D721Med (cell line): ENCODE measurements at places on chromosomes 5 and 9.
A peak's percentile ranks its signal among the peaks of the same experiment; 100 is the strongest.

DNA sequence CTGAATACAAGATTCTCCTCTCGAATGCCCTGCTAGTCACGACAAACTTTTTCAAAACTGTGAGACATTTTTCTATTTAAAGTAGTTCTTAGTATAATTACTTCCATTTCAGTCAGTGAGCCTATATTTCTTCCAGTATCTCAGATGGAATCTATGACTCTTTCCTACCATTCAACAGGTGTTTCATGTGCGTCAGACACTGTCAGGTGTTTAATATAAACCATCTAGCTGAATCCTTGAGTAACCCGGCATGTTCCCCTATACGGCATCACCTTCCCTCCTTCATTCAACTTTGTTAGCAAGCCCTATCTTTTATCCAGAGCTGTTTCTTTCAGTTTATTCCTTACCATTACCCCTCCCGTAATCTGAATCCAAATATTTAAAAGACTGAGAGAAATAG, 418.8 kb downstream of the RAB3C start:
- DNase-seq, result no peak

DNA sequence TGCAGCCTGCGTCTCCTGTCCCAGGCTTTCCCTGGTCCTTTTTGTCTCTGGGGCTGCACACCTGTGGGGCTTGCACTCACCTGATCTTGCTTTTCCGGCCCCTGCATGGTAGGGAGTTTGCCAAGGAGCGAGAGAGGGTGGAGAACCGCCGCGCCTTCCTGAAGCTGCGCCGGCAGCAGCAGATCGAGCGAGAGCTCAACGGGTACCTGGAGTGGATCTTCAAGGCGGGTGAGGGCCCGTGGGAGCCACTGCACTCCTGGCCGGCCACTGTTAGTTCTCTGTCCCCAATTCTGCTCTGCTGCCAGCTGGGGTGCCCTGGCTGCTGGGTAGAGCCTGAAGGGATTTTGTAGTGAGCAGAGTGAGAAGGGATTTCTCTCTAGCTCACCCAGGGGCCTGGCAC, 78.0 kb downstream of the CACNA1B start:
- no peak for DNase-seq

DNA sequence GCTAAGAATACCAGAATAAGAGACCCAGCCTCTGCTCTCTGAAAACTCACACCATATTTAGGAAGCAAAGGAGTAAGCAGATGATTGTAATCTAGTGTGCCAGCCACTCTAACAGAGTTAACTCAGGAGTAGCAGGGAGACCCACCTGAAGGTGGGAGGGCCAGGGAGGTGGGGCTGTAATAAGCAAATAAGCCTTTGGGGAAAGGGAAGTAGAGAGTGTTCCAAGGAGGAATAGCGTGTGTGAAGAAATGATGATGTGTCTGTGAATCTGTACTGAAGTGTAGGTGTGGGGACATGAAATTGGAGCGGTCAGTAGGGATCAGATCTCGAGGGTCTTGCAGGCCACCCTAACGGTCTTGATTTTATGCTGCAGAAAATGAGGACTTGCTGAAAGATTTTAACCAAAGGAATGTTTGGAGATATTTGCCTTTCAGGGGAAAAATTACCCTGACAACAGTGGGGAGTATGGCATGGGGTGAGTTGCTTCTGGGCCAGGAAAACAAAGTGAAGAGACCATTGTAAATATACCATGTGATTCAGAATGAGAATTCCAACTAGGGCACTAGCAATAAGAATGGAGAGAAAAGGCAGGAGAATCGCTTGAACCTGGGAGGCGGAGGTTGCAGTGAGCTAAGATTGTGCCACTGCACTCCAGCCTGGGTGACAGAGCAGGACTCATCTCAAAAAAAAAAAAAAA, 44.1 kb upstream of the FSD1L start:
- DNase-seq, result no peak

GRCh38 chr5:66653325-66653724, 57.1 kb downstream of the MAST4 start:
- DNase-seq, result no peak

- DNase-seq, result peak; percentile 61
These were observed 271.9 kb upstream of the ADAMTS16 start for GRCh38 chr5:4868140-4868735.

DNA sequence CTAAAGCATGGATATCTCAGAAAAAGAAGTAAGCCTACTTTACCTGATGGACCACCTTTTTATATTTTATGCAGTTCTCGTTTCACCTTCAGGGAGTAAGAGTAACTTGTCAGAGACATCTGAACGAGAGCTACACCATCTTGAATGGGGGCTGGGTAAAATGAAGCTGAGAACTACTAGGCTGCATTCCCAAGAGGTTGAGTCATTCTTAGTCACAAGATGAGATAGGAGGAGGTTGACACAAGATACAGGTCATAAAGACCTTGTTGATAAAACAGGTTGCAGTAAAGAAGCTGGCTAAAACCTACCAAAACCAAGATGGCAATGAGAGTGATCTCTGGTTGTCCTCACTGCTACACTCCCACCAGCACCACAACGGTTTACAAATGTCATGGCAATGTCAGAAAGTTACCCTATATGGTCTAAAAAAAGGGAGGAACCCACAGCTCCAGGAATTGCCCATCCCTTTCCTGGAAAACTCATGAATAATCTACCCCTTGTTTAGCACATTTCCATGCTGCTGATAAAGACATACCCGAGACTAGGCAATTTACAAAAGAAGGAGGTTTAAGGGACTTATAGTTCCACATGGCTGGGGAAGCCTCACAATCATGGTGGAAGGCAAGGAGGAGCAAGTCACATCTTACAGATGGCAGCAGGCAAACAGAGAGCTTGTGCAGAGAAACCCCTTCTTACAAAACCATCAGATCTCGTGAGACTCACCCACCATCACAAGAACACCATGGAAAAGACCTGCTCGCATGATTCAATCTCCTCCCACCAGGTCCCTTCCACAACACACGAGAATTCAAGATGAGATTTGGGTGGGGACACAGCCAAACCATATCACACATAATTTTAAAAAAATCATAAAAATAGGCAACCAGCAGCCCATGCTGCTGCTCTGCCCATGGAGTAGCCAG, 62.5 kb downstream of the GIN1 start:
- DNase-seq, result no peak

- DNase-seq, result no peak
These were observed 136.6 kb downstream of the GABBR2 start for GRCh38 chr9:98572054-98572627.

DNA sequence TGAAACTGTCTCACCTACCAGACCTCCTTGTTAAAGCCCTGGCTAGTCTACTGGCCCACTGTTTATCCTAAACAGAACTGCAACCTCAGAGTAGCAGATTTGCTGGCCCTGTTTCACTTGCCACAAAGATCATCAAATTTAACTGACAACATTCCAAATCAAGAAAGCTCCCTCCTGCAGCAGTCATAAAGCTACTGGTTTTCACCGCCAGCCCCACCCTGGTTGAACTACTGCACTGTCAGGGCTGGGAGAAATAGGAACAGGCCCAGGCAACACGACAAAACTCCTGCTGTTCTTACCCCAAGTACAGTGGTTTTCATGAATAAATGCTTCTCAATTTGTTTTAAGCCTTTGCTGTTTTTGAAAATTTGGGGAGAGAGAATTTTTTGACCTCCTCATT, 63.0 kb downstream of the NR6A1 start:
- DNase-seq, result no peak

DNA sequence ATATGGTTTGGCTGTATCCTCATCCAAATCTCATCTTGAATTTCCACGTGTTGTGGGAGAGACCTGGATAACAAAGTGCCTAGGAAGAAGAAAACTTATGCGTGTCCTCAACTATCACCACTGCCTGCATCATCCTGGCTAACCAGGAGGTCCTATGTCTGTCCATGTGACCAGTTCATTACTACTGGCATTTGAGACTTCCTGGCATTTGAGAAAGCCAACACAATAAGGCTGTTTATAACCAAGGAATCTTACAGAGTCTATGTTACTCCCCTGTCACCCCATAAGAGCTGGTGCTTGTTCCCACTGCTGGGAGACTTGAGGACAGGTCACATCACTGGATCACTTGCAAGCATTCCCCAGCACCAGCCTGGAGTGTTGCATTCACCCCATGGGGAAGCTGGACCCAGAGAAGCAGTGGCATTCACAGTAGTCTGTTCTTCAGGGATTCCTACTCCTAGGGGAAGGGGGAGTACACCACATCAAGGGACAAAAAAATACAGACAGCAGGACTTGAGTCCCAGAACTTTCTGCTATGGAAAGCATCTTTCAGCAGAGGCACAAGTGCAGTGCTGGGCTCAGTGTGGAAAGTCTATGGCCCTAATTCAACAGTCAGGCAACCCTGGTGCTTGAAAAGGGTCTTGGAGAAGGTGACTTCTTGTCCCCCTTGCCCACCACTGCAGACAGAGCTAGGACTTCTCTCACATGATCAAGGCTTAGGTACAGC, 717.1 kb downstream of the SEMA5A start:
- no peak for DNase-seq

DNA sequence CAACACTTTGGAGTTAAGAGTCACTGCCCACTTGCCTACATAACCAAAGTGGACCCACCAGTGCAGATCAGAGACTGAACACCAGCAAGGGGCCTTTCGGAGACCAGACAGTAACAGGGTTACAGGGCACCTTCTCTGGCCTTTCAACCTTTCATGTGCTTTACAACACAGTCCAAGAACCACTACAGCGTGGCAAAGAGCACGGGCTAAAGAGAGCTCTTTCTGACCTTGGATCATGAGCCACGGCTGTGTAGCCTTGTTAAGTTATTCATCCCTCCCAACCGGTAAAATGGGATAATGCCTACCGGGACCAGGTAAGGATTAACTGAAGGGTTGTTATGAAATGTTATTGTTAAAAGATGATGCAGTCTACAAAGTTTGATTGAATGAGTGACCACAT, 75.0 kb downstream of the TLE1 start:
- no peak for DNase-seq

GRCh38 chr5:151740958-151741373, 17.5 kb downstream of the ATOX1 start:
- DNase-seq, result no peak

DNA sequence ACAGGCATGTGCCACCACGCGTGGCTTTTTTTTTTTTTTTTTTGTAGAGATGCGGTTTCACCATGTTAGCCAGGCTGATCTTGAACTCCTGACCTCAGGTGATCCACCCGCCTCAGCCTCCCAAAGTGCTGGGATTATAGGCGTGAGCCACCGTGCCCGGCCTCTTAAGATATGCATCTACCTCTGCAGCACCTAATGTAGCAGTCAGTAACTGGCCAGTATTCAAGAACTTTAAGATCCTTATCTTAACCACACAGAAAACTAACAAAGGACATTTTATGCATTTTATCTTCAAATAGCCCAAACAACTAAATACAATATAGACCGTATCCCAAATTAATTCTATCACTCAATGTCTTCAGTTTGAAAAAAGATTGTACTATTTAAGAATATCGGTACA, 618.7 kb downstream of the TLE1 start:
- DNase-seq, result no peak

- DNase-seq, result no peak
These were observed 232.9 kb downstream of the SYK start for GRCh38 chr9:91034521-91034920.

DNA sequence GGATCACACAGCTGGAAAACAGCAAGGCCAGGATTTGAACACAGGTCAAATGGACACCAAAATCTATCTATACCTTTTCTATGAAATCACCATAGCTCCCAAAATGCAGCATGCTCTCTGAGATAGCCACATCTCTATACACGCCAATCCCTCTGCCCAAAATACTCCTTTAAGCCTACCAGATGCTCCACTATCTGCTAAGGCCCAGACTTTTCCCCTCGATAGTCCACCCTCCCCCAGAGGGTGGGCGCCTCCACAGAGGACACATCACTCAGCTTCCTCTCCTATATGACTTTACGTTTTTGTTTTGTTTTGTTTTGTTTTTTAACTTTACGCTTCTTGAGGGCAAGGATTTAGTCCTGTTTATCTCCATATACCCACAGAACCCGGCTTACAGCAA, 46.8 kb downstream of the MTMR12 start:
- DNase-seq, result no peak

- DNase-seq, result no peak
These were observed 309.2 kb downstream of the AGTPBP1 start for GRCh38 chr9:85432599-85432998.

- no peak for DNase-seq
These were observed 13.8 kb downstream of the ANKRD33B start for GRCh38 chr5:10577371-10578292.

DNA sequence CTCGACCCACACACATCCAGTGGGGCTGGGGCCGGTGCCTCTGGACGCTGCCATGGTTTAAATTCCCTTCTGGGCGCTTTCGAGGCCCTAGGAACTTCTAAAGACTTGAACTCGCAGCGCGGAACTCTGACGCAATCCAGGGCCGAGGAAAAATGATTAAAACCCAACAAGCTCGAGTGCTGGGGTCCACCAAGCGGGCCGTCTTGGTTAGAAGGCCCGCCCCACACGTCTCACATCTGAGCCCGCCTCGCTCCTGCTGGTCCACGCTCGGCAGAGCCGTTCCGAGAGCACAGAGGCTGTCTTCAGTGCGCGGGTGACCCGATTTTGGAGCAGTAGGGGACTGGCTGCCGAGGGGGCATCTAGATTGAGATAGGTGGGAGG, 1.5 kb downstream of the CRHBP start:
- DNase-seq, result no peak

GRCh38 chr9:70530716-70531115, 116.3 kb upstream of the KLF9 start:
- DNase-seq, result no peak

- DNase-seq, result no peak
These were observed 71.1 kb upstream of the NEURL1B start for GRCh38 chr5:172569861-172570558.

DNA sequence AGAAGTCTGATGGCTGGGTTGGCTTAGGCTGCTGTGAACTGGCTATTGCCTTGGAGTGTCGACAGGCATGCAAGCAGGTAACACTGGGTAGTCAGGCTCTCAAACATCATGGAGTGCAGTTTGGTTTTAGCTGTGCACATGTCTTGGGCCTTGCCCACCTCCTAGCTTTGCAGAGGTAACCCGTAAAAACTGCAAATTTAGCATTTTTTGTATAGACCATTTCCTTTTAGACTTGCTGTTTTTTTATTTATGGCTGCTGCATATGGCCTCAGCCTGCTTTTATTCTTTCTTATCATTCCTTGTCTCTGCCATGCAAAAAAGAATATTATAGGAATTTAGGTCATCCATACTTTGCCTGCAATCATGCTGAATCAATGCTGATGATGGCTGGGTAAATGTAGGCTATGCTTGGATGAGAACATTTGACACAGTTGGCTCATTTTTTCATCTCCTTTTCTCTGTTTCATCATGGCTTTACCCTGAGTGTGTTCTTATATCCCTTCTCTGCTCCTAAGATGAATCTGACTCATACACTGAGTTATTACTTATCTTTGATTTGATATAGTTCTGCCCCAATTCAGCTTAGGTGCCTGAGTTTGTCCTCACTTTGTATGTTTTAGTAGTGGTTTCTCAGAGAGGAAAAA, 27.2 kb downstream of the RECK start:
- no peak for DNase-seq
